ENCODE measurements at places on chromosomes 3 and 15. TPM values are rescaled to one million over a fixed set of nuclear protein-coding genes. Genes with fewer than 3 reads are reported as not detected.

GRCh38 chr3:149274220-149274619 lies 52.6 kb upstream of the CP start:
- H3K4me1 ChIP-seq: peaks cover 4% of the 10 kb centered on the region
- no peak overlapping the region for H3K27ac ChIP-seq
- no peak overlapping the region for H3K4me3 ChIP-seq
- H3K36me3 ChIP-seq: no peaks in the 10 kb centered on the region
- no peak for DNase-seq

DNA sequence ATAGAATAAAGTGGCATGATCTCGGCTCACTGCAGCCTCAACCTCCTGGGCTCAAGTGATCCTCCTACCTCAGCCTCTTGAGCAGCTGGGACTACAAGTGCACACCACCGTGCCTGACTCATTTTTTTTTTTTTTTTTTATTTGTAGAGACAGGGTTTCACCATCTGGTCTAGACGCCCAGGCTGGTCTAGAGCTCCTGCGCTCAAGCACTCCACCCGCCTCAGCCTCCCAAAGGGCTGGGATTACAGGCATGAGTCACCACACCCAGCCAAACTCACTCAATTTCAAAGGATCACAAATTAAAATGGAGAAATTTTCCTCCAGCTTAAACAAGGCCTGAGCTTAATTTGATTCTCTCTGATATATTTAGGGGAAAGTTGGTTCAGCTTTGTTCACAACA lies 27.3 kb upstream of the NMB start:
- H3K36me3 ChIP-seq: peaks cover 64% of the 10 kb centered on the region
- DNase-seq: no peak
- no peak overlapping the region for H3K4me3 ChIP-seq
- no peaks in the 10 kb centered on the region for H3K27me3 ChIP-seq
- no peaks in the 10 kb centered on the region for H3K4me1 ChIP-seq

Gene ROBO2
- total RNA-seq: 27.1 TPM

Gene ATG7
- 49.9 TPM for total RNA-seq
